Fibroblast of the aortic adventitia (primary cell): ENCODE measurements at places on chromosomes 16 and 17. TPM values are rescaled to one million over a fixed set of nuclear protein-coding genes. Genes with fewer than 3 reads are reported as not detected.

The CLEC18A gene
- total RNA-seq: 0.27 TPM in 1 of 2 replicates, not detected in the other

The CLEC19A gene
- total RNA-seq: not detected in 2 replicates

The SLC13A5 gene
- not detected in 2 replicates for total RNA-seq

The EVI2A gene
- total RNA-seq: 9.9 and 11.0 TPM in 2 replicates

The CLEC18B gene
- total RNA-seq: not detected in 2 replicates

The CACNG3 gene
- total RNA-seq: not detected in 2 replicates

The CIBAR2 gene
- total RNA-seq: not detected in 2 replicates

The ENO3 gene
- total RNA-seq: 2.8 and 4.7 TPM in 2 replicates

The TSNAXIP1 gene
- 0.99 and 1.8 TPM in 2 replicates for total RNA-seq

The IL34 gene
- total RNA-seq: 3.4 and 10.9 TPM in 2 replicates

The NPIPA2 gene
- total RNA-seq: 0.36 TPM in 1 of 2 replicates, not detected in the other

The KIAA0513 gene
- 21.5 and 28.3 TPM in 2 replicates for total RNA-seq

The ELMO3 gene
- total RNA-seq: 0.09 and 0.33 TPM in 2 replicates

The SLC16A11 gene
- total RNA-seq: 0.27 and 2.4 TPM in 2 replicates

The CSF3 gene
- total RNA-seq: 0.25 TPM in 1 of 2 replicates, not detected in the other

The TMED6 gene
- total RNA-seq: 0.36 TPM in 1 of 2 replicates, not detected in the other

The TLCD3A gene
- total RNA-seq: 12.9 and 27.5 TPM in 2 replicates

The NECAB2 gene
- total RNA-seq: 0.18 and 0.90 TPM in 2 replicates

The KRTAP9-8 gene
- total RNA-seq: not detected in 2 replicates

The EARS2 gene
- 22.6 and 23.1 TPM in 2 replicates for total RNA-seq

The MYOCD gene
- total RNA-seq: 0.16 and 0.18 TPM in 2 replicates

The CCDC40 gene
- 3.0 and 5.2 TPM in 2 replicates for total RNA-seq

The CMC2 gene
- total RNA-seq: 21.5 and 56.9 TPM in 2 replicates

The TPPP3 gene
- 0.74 and 0.99 TPM in 2 replicates for total RNA-seq

The ADAD2 gene
- total RNA-seq: not detected in 2 replicates

The MRPS23 gene
- total RNA-seq: 19.5 and 20.1 TPM in 2 replicates

The QPRT gene
- total RNA-seq: 7.4 and 86.1 TPM in 2 replicates

The SPATA32 gene
- total RNA-seq: not detected in 2 replicates

The PRSS53 gene
- 1.6 and 2.8 TPM in 2 replicates for total RNA-seq

The NAGPA gene
- total RNA-seq: 16.8 and 50.6 TPM in 2 replicates

The TEKT1 gene
- total RNA-seq: not detected in 2 replicates

The BRICD5 gene
- 0.57 and 2.4 TPM in 2 replicates for total RNA-seq

The SLC5A10 gene
- not detected in 2 replicates for total RNA-seq

The COX4I1 gene
- total RNA-seq: 348 and 421 TPM in 2 replicates

The HSD11B2 gene
- not detected in 2 replicates for total RNA-seq

The RCVRN gene
- not detected in 2 replicates for total RNA-seq

The KRTAP3-2 gene
- not detected in 2 replicates for total RNA-seq

The ATP2A3 gene
- total RNA-seq: 2.0 and 2.3 TPM in 2 replicates

The ATP2C2 gene
- not detected in 2 replicates for total RNA-seq

The VPS4A gene
- total RNA-seq: 24.6 and 31.2 TPM in 2 replicates

The NTN1 gene
- 0.33 and 0.81 TPM in 2 replicates for total RNA-seq

The STAC2 gene
- 0.18 TPM in 1 of 2 replicates, not detected in the other for total RNA-seq

The MMP2 gene
- total RNA-seq: 1,244 and 1,884 TPM in 2 replicates

The ABCC3 gene
- total RNA-seq: 1.4 and 12.5 TPM in 2 replicates

The HES7 gene
- 0.09 TPM in 1 of 2 replicates, not detected in the other for total RNA-seq

The C1QTNF8 gene
- not detected in 2 replicates for total RNA-seq

The SPIRE2 gene
- total RNA-seq: 2.5 and 7.1 TPM in 2 replicates

The MYL11 gene
- not detected in 2 replicates for total RNA-seq

The SCNN1G gene
- total RNA-seq: not detected in 2 replicates

The SYCE1L gene
- total RNA-seq: 0.09 and 1.6 TPM in 2 replicates

The EVPLL gene
- total RNA-seq: not detected in 2 replicates

The TCAP gene
- total RNA-seq: 0.36 and 0.49 TPM in 2 replicates

The NUPR1 gene
- 28.8 and 56.1 TPM in 2 replicates for total RNA-seq
